ENCODE measurements at places on chromosomes 6 and 20. TPM values are rescaled to one million over a fixed set of nuclear protein-coding genes. Genes with fewer than 3 reads are reported as not detected.

Gene RXRB
- polyA plus RNA-seq = 56.5 TPM

GRCh38 chr6:79801362-79801761, 146.0 kb downstream of the ELOVL4 start:
- no peak for DNase-seq

GRCh38 chr6:116461932-116462885, 1.0 kb downstream of the CALHM6 start:
- peak; percentile 44 for DNase-seq

- DNase-seq = no peak
These were observed 278.8 kb upstream of the IMPG1 start for GRCh38 chr6:76351275-76351674.

- no peak for DNase-seq
These were observed 1.7 kb downstream of the FKBP5 start for GRCh38 chr6:35686873-35687555.

- no peak for DNase-seq
These were observed 46.4 kb upstream of the LAMP5 start for GRCh38 chr20:9467995-9468394.

Measured in right renal pelvis (tissue), 4 donors.